ENCODE measurements at places on chromosomes 1 and 21. TPM values are rescaled to one million over a fixed set of nuclear protein-coding genes. Genes with fewer than 3 reads are reported as not detected.

Gene LAD1
- total RNA-seq: not detected

Gene OR2L13
- not detected for total RNA-seq

Gene SPATA45
- not detected for total RNA-seq

Gene IQCC
- 1.3 TPM for total RNA-seq

Gene S100A1
- not detected for total RNA-seq

Gene FAM78B
- 0.57 TPM for total RNA-seq

Gene MFAP2
- 26.2 TPM for total RNA-seq

Gene GAS5
- 273 TPM for total RNA-seq

Gene ZNF593OS
- total RNA-seq: not detected

Gene TAS1R1
- total RNA-seq: not detected

Gene LCE1B
- total RNA-seq: not detected

Gene OR10X1
- total RNA-seq: not detected

Gene GPR161
- total RNA-seq: 26.3 TPM
